ENCODE measurements at places on chromosomes 12 and 14. TPM values are rescaled to one million over a fixed set of nuclear protein-coding genes. Genes with fewer than 3 reads are reported as not detected.

DNA sequence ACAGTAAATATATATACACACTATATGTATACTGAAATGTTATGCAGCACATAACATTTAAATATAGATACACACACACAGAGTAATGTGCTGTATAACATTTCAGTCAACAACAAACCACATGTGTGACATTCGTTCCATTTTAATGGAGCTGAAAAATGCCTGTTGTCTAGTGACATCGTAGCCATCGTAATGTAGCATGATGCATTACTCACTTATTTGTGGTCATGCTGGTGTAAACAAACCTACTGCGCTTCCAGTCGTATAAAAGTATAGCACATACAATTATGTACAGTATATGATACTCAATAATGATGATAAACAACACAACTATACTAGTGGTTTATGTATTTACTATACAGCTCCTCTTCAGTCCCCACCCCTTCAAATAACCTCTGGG lies 119.0 kb upstream of the SLC38A4 start:
- no peak for DNase-seq

GRCh38 chr14:32524609-32525375 lies 195.7 kb downstream of the AKAP6 start:
- DNase-seq: no peak

GRCh38 chr12:98422359-98422758 lies 93.0 kb upstream of the TMPO start:
- DNase-seq: no peak

DNA sequence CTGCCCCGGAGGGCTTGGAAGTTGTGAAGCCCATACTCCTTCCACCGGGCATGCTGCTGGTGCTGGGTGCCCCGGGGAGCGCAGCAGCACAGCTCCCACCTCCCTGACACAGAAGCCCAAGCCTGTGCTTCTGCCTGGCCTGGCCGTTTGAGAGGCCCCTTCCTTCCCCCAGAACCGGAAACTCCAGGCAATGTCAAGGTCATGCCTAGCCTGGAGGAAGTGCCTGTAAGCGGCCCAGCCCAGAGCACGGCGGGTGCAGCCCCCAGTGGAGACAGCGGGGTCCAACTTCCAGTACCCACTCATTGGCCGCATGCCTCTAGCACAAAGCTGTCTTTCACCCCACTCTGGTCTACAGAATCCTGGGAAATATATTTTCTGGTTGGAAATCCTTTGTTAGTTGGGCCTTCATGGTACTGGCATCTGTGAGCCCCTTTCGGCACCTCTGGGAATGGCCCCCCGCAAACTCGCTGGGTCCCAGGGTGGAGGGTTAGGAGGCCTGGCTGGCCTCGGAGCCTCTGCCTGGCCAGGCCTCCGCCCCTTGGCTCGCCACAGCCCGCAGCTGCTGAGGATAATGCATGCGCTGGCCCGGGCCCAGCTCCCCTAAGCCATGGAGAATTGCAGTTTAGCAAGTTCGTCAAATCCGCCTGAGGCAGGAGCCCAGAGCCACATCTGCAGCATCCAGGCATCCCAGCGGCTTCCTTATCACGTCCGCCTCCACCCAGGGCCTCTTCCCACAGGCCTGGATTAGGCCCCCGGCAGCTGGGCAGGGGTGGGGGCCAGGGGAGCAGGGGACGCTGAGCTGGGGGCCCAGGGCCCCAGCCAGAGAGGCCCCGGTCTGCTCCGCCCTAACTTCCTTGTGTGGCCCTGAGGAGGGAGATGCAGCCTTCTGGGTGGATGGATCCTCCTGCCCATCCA lies 48.9 kb upstream of the DLK1 start:
- DNase-seq: peak; percentile 78

INHBE gene
- not detected for total RNA-seq

E2F7 gene
- 0.32 TPM for total RNA-seq

GRCh38 chr14:48401321-48401720 lies 725.9 kb upstream of the MDGA2 start:
- no peak for DNase-seq

- no peak for DNase-seq
These were observed 29.6 kb downstream of the PMCH start for GRCh38 chr12:102167821-102168604.

GRCh38 chr14:88029500-88029899 lies 24.6 kb downstream of the GPR65 start:
- no peak for DNase-seq

GRCh38 chr12:132602572-132603239 lies 7.7 kb downstream of the LRCOL1 start:
- peak; percentile 58 for DNase-seq

KLRC2 gene
- not detected for total RNA-seq

DNA sequence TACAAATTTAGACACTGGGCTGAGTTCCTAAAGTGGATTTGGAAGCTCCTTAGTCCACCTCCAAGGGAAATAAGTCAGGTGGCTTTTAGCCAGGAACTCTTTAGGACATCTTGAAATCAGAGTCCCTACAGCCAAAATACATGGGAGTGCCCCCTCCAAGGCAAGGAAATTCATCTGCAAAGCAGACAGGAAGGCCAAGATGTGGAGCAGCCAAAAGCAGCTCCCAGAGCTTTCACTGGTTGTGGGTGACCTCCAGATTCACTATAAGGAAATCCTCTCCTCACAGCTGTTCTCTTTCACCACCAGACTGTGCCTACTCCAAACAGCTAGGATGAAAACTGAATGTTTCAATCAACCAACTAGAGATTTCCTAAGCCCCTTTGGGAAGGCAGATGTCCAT lies 6.6 kb downstream of the TTC9 start:
- DNase-seq: no peak

DNA sequence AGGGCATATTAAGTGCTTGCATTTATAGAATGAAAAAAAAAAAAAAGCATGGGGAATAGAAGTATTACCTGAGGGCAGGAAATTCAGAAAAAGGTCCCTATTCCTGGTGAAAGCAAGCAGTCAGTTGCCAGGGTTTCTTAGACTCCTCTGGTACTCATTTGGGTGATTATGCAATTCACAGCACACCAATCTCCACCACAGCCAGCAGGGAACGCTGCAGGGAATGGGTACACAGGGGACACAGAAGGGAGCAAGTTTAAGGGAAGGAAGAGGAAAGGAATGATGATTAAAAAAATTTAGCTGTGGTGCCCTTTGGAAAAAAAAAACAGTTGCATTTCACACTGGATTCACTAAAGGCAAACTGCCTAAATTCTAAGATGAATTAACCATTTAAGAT lies 14.2 kb downstream of the BLTP3B start:
- peak; percentile 28 for DNase-seq

KRT80 gene
- not detected for total RNA-seq

DNA sequence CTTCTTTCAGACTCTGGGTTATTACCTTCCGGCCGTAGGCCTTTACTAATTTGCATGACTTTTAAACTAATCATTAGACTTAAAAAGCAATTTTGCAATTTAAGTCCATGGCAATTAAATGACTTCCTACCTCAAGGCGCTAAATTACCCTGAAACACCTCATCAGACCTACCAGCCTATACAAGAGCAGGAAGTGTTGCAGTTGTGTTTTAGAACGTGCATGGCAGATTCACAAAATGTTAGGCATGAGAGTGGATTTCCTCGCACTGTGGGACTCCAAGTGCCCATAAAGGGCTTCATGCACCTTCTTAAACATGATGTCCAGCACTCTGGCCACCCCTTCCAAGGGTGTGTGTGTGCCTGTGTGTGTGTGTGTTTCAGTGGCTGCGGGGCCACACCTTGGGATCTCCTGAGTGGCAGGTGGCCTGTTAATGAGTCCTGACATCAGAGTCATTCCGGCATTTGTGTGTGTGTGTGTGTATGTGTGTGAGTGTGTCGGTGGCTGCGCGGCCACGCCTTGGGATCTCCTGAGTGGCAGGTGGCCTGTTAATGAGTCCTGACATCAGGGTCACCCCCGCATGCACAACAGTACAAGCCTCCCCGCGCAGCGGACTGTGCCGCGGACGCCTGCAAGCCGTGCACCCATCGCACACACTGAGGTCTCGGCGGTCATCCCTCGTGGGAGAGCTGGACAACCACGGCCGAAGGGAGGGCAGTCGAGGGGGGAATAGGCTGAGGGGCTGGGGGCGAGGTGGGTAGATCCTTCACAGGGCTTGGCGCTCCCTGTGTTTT lies 900 bp downstream of the C2CD5 start:
- peak; percentile 52 for DNase-seq

- no peak for DNase-seq
These were observed at the start of gene NTS for GRCh38 chr12:85874031-85874461. Gene NTS, plus strand, starts transcription at chr12:85874295. Its CDS starts 109 bp downstream, at chr12:85874404.
